Vein endothelial cell (primary cell): ENCODE measurements at places on chromosomes 12 and 14. TPM values are rescaled to one million over a fixed set of nuclear protein-coding genes. Genes with fewer than 3 reads are reported as not detected.

BEGAIN gene
- 0.10 TPM in 1 of 2 replicates, not detected in the other for total RNA-seq

BATF gene
- 2.5 and 2.9 TPM in 2 replicates for total RNA-seq

DAO gene
- not detected in 2 replicates for total RNA-seq

COX14 gene
- 26.8 and 29.4 TPM in 2 replicates for total RNA-seq

PDE3A gene
- total RNA-seq = 17.1 and 25.2 TPM in 2 replicates

NRIP2 gene
- not detected in 2 replicates for total RNA-seq

CFL2 gene
- 59.8 and 65.6 TPM in 2 replicates for total RNA-seq

NID2 gene
- 31.7 and 156 TPM in 2 replicates for total RNA-seq

CAPS2 gene
- total RNA-seq = under 0.01 and 0.57 TPM in 2 replicates

RNF41 gene
- 92.1 and 143 TPM in 2 replicates for total RNA-seq

IFNG gene
- total RNA-seq = not detected in 2 replicates

GPRC5A gene
- total RNA-seq = 5.0 and 11.1 TPM in 2 replicates

ARHGAP9 gene
- not detected in 2 replicates for total RNA-seq

IFNG-AS1 gene
- total RNA-seq = not detected in 2 replicates

COPZ1 gene
- total RNA-seq = 128 and 130 TPM in 2 replicates

KLRK1 gene
- total RNA-seq = not detected in 2 replicates

FGD6 gene
- total RNA-seq = 22.4 and 32.7 TPM in 2 replicates

AKAP5 gene
- 0.33 and 0.76 TPM in 2 replicates for total RNA-seq

CLEC4C gene
- not detected in 2 replicates for total RNA-seq

PRKAB1 gene
- total RNA-seq = 21.2 and 22.8 TPM in 2 replicates

TMEM63C gene
- total RNA-seq = not detected in 2 replicates

NDRG2 gene
- total RNA-seq = 0.29 TPM in 1 of 2 replicates, not detected in the other

LBHD2 gene
- not detected in 2 replicates for total RNA-seq

SYT10 gene
- total RNA-seq = not detected in 2 replicates

SLC6A12 gene
- total RNA-seq = not detected in 2 replicates

RNU4-1 gene
- total RNA-seq = under 0.01 TPM in 2 replicates

ACOT6 gene
- total RNA-seq = 0.29 TPM in 1 of 2 replicates, not detected in the other

OTOGL gene
- 0.98 and 1.5 TPM in 2 replicates for total RNA-seq

GPD1 gene
- total RNA-seq = under 0.01 TPM in 1 of 2 replicates, not detected in the other

PRB2 gene
- not detected in 2 replicates for total RNA-seq

HOXC9 gene
- under 0.01 and 0.19 TPM in 2 replicates for total RNA-seq

PTPRO gene
- total RNA-seq = not detected in 2 replicates

FGFR1OP2 gene
- 57.5 and 68.0 TPM in 2 replicates for total RNA-seq

GYS2 gene
- not detected in 2 replicates for total RNA-seq

AMIGO2 gene
- total RNA-seq = 6.9 and 8.1 TPM in 2 replicates

BHLHE41 gene
- total RNA-seq = 0.67 and 2.0 TPM in 2 replicates

RNF212B gene
- total RNA-seq = not detected in 2 replicates

GLIPR1 gene
- 17.6 and 24.8 TPM in 2 replicates for total RNA-seq

E2F7 gene
- total RNA-seq = 19.3 and 35.9 TPM in 2 replicates

HIGD1C gene
- not detected in 2 replicates for total RNA-seq

RAB2B gene
- 33.0 and 41.5 TPM in 2 replicates for total RNA-seq

ATXN3 gene
- 24.2 and 41.4 TPM in 2 replicates for total RNA-seq

CISTR gene
- not detected in 2 replicates for total RNA-seq

AQP2 gene
- total RNA-seq = not detected in 2 replicates

PPP1CC gene
- total RNA-seq = 111 and 145 TPM in 2 replicates

SIX6 gene
- total RNA-seq = not detected in 2 replicates

CAPZA3 gene
- total RNA-seq = not detected in 2 replicates

HOXC12 gene
- not detected in 2 replicates for total RNA-seq

TAS2R30 gene
- total RNA-seq = 5.6 and 6.5 TPM in 2 replicates

FGF6 gene
- total RNA-seq = not detected in 2 replicates

AKAP3 gene
- total RNA-seq = 0.65 and 1.1 TPM in 2 replicates

KRT73 gene
- total RNA-seq = not detected in 2 replicates

PRPH gene
- total RNA-seq = not detected in 2 replicates

MAP1LC3B2 gene
- 0.33 and 0.86 TPM in 2 replicates for total RNA-seq

ESR2 gene
- 0.33 and 0.57 TPM in 2 replicates for total RNA-seq

ANHX gene
- total RNA-seq = not detected in 2 replicates

FAM90A1 gene
- total RNA-seq = not detected in 2 replicates
